Fibroblast of skin of scalp (primary cell): ENCODE measurements at places on chromosomes 11 and 22.
A peak's percentile ranks its signal among the peaks of the same experiment; 100 is the strongest.

- no peak for DNase-seq
Measured at GRCh38 chr11:76808996-76809395, 25.8 kb downstream of the TSKU start.

GRCh38 chr11:77728203-77728786 lies 90.7 kb upstream of the CLNS1A start:
- DNase-seq, result no peak

DNA sequence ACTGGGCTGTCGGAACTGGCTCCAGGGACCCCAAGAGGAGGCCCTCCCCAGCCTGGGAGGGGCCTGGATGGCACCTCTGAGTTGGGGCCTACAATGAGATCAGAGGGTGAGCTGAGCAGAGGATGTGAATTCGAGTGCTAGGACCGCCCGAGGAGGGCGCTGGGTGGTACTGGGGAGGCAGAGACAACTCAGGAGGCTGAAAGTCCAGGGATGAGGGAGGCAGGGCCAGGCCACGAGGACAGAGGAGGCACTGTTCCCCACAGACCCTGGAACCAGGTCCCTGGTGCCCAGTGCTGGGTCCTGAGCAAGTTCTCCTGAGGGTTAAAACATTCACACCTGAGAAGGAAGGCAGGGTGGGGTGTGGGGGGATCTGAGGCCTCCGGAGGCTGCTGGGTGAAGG lies 218.0 kb downstream of the CTTN start:
- DNase-seq, result no peak

- peak; percentile 64 for DNase-seq
Measured at GRCh38 chr11:100883830-100884229, 196.7 kb downstream of the ARHGAP42 start.

DNA sequence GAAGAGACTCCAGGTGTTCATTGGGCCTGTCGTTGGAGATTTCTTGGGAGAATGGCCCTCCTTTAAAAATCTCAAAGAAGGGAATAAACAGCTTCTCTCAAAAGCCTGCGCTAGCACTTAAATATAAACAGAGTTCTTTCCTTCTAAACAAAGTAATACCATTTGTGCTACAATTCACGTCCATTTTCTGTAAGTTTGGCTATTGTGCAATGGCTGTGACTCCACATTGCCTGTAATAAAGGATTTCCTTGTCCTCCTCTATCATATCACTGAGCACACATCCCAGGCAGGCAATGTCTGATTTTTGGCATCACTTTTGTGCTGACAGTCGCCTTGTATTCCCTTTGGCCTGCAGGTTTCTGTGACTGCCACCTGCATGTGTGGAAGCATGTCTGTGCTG lies 4.9 kb upstream of the ADAMTS8 start:
- DNase-seq, result no peak

DNA sequence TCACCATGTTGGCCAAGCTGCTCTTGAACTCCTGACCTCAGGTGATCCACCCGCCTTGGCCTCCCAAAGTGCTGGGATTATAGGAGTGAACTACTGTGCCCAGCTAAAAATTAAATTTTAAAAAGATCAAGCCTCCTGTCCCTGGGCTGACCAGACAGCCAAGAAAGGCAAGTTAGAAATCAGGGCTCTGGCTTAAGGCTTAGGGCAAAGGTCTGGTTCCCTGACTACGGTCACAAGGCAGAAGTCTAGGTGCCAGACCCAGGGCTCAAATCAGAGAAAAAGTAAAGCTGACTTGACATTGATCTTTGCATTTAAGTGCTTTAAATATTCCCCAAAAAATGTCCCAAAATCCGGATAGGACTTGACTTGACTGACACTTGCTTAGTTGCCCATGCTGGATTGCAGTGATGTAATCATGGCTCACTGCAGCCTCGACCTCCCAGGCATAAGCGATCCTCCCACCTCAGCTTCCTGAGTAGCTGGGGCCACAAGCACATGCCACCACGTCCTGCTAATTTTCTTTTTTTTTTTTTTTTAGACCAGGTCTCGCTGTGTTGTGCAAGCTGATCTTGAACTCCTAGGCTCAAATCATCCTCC lies 17.3 kb upstream of the CRKL start:
- no peak for DNase-seq

GRCh38 chr11:2299773-2300172 lies 1.9 kb downstream of the C11orf21 start:
- no peak for DNase-seq

DNA sequence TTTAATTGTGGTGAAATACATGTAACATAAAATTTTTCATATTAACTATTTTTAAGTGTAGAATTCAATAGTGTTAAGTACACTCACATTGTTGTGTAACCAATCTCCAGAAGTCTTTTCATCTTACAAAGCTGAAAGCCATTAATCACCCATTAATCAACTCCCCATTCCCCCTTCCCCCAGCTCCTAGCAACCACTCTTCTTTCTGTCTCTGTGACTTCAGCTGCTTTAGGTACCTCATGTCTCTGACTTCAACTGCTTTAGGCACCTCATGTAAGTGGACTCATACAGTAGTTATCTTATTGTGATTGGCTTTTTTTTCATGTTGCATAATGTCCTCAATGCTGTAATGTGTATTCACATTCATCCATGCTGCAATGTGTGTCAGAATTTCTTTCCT lies 150.8 kb upstream of the NTM start:
- DNase-seq, result no peak

DNA sequence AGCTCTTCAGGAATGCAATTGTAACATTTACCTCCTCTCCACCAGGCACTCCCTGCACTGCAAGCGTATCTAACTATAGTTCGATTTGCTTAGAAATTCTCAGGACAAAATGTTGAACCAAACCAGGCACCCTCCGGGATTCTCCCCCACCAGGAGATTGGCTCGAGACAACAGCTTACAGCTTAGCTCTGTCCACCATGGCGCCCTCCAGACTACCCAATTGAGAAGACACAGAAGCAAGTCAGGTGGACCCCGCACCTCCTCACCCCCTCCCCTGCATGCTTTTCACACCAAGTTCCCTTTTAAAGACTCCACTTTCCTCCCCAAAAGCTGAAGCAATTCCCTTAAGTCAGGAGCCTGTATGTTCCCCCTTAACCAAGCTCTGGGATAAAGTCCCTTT lies 34.7 kb upstream of the RFPL3 start:
- no peak for DNase-seq

DNA sequence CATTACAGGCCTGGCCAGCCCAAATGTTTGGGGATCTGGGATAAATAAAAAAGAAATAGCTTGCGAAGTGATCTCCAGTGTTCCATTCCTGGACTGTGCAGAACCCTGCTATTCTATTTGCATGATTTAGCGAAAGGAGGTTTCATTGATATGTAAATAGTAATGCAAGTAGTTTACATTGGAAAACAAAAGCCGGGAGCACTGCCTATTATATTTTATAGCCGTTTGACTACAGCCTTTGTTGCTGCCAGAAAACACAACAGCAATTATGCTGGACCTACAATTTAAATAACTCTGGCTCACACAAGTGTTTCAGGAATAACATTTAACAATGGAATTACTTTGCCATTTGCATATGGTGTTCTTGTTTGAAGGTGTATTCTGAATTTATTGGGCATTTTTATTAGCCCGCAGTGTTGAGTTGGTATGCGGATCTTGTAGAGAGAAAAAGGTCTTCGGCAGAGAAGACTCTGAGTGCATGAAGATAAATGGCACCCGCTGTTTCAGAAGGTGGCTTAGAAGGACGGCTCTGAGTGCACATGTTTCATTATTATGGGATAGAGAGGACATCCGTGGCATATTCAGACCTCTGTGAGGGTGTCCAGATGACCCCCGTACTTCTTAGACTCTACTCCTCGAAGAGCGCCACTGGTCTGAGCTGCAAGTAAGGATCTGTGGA lies 315.0 kb downstream of the BRD1 start:
- DNase-seq, result no peak

DNA sequence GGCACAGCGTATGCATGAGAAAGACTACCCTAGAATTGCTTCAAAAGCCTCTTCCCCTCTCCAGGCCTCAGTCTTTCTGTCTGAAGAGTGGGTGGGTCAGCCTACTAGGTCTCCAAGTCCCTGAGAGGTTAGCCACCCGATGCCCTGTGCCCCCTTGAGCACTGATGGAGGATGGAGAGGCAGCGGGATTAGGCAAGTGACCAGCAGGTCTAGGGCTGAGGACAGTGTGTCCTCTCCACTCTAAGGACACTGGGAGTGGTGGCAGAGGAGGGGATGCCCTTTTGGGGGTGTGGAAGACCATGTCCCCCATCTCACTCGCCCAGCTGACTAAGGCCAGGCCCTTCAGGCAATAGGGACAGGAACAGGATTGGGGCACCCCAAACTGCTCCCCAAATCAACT lies 72.2 kb upstream of the WNT11 start:
- DNase-seq, result no peak

DNA sequence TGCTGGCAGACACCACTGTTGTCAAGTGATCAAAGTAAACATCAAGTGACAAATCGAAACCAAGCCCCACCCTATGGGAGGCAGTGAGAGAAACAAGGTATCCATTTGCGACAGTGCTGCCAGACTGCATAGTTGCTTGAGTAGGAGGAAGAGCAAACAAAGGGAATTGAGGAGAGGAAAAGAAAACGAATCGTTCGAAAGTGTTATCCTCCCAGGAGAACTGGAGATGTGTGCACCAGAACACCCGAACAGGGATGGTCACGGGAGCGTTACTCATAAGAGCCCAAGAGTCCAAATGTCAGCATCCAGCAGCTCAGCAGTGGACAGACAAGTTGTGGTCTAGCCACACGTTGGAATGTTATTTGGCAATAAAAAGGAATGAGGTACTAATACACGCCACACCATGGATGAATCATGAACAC lies 58.4 kb upstream of the NUP50 start:
- DNase-seq, result peak; percentile 93

DNA sequence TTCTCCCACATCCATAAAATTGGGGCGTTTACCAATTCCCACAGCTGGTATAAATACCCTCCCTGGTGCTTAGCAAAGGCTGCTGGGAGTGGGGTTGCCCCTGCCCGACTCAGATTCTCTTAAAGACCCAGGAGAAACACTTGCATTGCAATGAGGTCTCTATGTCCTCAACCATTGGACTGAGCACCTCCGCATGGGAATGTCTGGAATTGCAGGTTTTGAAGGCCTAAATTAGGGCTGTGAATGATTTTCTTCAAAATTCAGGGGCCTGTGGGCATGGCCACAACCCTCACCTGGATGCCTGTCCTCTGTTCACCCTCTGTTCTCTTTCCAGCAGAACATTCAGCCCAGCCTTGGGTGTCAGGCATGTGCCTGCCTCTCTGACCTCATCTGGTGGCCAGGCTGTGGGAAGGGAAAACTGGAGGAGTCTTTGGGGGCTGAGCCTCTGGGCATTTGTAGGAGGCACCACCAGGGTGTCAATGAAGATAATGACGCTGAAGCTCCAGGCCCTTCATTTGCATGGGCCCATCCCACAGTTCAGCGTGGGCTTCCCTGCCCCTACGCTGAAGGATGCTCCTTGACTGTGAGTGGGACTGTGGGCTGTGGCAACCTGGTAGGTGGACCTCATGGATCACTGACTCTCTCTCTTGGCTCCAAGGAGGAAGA lies 52.7 kb upstream of the MYEOV start:
- no peak for DNase-seq

GRCh38 chr11:8352876-8353505 lies 89.3 kb upstream of the LMO1 start:
- no peak for DNase-seq

- no peak for DNase-seq
Measured at GRCh38 chr11:6260207-6260726, 629 bp downstream of the CCKBR start.

DNA sequence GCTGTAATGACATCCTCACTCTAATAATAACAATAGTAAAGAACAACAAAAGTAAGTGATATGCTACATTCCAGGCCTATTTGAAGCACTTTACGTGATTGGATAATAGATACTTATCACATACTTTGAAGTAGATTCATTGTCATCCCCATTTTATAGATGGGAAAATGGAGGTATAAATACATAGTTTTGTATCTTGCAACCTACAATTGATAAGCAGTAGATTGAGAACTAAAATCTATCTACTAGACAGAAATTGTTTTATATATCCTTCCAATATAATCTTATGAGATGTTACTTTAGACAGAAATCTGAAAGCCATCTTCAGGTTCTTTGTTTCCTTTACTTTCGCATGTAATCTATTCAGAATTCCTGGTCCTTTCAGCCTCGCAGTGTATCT lies 104.6 kb upstream of the CD44 start:
- DNase-seq, result no peak

DNA sequence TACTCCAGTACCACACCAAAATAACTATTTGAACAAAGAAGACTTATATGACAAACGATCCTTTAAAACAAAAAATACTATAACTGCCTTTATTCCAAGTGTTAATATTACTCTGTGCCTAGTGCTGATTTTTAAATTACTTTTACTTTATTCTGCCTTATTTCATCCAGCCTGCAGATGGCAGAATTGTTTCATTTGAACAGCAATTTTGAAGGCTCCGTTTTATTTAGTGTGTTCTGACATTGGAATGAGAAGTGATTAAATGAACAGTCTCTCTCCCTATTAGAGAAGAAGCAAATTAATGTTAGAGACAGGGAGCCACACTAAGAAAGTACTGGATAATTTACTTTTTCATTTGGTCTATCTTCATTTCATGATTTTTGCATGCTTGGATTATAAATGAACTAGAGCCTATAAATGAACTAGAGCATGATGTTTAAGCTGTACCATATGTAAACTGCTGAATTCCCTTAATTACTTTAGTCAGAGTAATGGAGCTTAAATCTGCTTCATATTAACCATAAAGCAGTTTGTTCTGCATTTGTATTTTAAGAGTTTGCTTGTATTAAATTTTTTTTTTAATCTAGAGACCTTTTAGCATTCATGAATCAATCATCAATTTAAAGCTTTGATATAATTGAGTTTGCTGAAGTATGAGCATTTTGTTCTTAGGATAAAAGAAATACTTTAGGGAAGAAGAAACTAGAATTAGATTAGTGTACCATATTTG lies 9.8 kb downstream of the PDHX start:
- DNase-seq, result peak; percentile 66

DNA sequence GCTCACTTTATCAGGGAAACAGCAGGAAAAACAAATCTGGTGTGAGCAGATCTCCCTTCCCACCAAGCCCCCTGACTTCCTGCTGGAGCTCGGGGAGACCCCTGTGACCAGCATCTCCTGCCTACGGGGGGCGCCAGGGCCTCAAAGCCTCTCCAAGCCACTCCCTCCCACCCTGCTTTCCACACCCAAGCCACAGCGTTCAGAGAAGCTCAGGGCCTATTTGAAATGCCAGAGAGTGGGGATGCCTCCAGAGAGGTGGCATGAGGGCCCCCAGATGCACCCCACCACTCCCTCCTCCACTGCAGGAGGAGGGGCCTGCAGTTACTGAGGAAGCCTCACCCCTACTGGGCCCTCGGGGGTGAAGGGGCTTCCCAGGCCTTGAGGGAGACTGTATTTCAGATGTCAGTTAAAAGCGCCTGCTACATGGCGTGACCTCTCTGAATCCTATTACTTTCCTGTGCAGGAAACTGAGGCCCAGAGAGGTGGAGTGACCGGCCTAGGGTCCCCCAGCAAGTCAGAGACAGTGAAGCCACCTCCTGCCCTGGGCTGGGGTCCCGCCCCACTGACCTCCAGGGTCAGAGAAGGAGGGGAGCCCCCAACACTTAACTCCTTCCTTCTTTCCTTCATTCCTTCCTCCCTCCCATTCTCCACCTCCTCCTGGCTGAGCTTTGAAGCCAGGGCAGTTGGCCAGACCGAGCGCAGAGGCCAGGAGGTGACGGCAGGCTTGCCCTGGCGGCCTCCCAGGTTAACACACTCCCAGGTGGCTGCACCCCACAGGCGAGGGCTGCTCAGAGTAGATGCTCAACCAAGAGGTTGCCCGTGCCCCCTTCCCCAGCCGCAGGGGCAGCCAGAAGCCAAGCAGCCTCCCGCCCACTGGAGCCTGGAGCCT lies 6.0 kb upstream of the CDKN1C start:
- DNase-seq, result peak; percentile 53
